ENCODE measurements at places on chromosomes 1 and 21.
A peak's percentile ranks its signal among the peaks of the same experiment; 100 is the strongest.

DNA sequence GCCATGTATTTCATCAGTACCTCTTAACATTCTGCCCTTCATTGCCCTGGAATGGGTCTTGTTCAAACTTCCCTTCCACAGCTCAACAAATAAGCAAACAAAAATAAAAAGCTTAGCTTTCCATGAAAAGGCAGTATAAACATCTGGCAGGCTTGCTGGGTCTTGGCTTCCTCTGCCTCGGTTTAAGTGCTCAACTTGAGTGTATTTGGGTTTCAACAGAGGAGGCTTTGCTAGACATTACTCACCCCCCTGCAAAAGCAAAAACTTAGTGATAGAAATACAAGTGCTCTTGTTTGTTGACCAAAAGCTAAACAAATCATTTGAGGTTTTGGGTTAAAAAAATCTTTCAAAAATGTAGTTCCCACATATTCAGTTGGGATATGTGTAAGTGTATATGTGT is 518.5 kb downstream of the PLPP3 start:
- DNase-seq, result no peak

- DNase-seq, result no peak
Measured at GRCh38 chr1:17498214-17498613, 41.3 kb upstream of the ARHGEF10L start.

GRCh38 chr1:11770011-11770410 is 8.0 kb downstream of the C1orf167 start:
- no peak for DNase-seq

GRCh38 chr1:51541313-51542050 is 22.4 kb upstream of the EPS15 start:
- DNase-seq, result no peak

- no peak for DNase-seq
Measured at GRCh38 chr1:56658254-56658653, 13.1 kb downstream of the PRKAA2 start.

DNA sequence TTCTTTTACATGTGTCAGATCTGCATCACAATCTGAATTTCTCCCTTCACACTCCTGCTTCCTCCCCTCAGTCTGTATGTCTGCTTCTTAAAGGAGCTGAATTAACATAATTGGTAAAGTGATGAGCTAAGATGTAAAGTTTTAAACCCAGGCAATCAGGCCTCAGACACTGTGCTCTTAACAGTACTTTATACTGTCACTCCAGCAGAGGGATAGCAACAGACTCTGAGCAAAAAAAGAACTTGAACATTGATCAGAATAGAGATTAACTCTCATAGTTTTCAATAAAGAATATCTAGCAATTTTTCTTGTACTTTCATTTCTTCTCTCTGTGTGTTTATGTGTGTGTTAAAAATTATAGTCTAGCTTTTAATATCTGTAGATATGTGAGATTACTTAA is 110.3 kb downstream of the DUSP10 start:
- DNase-seq, result no peak

DNA sequence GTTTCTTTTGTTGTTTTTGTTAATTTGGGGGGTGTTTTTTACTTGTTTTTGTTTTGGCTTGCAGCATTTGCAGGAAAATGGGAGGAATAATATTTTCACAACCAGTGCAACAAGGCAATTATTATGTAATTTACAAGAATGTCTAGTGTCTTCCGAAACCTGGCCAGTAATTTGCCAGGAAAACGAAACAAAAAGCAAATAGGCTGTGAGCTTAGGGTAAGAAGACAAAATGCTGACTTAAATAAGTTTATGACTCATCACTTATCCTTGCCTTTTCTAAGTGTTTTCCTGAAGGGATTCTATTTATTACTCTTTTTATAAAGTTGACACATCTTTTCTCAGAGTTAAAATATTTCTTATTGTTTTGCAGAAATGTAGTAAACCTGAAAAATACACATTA is 49.8 kb downstream of the KCNT2 start:
- DNase-seq, result no peak

GRCh38 chr1:26015358-26015757 is 6.2 kb upstream of the EXTL1 start:
- DNase-seq, result no peak

DNA sequence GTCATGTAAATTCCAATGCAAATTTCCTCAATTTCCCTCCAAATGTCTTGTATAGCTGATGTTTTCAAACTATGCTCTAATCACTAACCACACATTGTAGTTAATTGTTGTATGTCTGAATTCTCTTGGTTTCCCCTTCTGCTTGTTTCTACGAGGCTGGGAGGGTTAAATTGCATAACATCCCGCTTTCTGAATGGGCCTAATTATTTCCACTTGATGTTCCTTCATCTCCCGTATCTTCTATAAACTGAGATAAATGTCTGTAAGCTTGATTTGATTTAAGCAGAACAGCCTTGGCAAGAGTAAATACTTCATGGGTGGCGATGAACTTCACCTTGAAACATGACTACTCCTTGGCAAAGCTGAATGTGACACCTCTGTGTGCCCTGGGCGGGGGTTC is 72.2 kb downstream of the SERINC2 start:
- DNase-seq, result no peak

DNA sequence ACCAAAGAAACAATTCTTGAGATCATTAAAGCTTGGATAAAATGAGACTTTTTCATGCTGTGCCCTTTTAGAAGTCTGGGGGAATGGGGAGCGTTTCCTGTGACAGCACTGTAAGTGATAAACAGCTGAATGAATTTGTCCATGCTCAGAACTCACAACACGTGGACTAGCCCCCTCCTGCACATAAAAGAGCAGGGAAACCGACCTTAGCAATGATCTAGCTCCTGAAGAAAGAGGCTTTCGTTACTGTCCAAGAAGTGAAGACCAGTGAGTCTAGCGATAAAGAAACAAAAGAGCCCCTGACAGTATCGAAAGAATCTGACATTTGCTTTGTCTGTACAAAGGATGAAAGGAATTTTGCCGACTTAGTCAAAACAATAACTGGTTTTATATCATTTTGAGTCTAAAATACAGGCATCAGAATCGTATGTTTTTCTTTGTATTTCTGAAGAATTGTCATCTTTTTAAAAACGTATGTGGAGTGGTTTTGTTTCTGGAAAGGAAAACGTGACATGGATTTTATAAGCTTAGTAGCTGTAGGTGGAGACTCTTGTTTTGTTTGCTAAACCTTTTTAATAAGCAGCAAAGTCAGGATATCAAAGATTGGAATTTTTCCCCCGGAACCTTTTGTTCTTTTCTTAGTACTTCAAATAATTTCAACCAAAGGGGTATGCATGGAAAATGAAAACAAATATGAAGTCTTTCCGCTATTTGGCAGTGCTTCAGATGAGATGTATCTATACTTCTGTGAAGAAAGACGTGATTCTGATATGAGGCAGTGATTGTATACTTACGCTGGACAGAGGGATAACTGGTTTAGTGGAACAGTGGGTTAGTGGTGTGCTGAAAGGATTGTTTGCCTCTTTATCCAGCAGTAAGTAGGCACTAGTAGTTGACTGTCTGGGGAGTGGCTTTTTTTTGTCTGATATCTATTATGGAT is 61.0 kb downstream of the MAST2 start:
- DNase-seq, result no peak

DNA sequence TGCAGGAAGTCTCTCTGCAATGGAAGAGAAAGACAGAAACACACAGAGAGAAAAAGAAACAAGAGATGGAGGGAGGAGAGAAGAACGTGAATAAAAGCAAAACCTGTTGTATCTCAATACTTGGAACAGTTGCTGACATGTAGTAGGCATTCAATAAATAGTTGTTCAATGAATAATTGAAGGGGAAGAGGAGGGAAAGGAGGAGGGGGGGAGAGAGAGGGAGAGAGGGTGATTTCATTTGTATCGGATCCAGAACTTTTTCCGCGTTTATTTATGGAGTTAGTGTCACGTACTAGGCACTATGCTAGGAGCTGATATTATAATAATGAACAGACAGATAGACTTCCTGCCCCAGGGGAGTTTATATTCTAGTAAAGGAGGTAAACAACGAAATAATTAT is 144.1 kb downstream of the OMA1 start:
- no peak for DNase-seq

DNA sequence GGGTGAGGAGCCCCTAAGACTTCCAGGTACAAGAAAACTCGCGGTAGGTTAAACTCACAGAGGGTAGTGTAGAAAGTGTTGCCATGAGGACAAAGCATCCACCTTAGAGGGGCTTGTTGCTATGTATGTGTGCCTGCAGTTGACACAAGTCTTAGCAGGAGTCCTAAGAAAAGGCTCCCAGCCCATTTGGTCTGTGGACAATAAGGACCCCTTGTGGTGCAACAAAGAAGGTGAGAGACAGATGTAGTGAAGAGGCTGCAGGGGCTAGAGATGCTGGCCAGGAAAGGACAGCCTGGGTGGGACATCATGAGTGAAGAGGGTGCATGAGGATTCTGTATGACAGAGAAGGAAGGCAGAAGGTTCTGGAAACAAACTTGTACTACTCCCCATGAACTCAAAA is 36.3 kb upstream of the IL10 start:
- DNase-seq, result peak; percentile 12

DNA sequence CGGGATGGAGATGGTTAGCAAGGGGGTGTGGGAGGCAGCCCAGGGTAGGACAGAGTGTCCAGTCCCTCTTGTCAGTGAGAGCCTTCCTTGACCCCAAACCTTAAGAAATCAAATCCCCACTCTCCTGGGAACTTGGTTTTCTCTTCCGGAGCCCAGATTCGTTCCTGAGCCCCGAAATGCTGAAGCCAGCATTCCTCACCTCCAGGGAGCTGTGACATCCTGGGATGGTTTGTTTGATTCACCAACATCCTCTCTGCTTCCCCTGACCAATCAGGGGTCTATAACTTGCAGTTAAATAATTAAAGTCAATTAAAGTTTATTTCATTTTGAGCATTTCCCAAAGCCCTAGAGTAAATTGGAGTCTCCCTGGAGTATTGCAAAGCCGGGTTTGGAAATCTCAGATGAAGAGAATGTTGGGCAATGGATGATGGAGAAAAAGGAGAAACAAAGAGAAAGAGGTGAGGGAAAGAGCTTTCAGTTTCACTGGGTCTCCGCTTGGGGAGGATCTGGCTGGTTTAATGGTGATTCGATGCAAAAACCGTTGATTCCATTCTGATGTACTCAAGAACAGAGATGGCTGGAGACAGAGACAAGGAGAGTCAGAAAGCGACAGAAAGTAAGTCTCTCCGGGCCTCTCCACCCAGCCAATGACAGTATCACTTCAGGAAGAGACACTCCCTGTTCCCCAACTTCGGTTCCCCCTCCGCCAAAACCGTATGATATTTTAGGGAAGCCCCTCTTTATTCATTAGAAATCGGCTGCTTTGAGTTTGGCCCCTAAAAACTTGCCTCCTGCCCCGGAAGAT is 12.8 kb upstream of the ALX3 start:
- DNase-seq, result no peak

GRCh38 chr1:223695941-223696340 is 16.4 kb upstream of the CAPN2 start:
- DNase-seq, result no peak

DNA sequence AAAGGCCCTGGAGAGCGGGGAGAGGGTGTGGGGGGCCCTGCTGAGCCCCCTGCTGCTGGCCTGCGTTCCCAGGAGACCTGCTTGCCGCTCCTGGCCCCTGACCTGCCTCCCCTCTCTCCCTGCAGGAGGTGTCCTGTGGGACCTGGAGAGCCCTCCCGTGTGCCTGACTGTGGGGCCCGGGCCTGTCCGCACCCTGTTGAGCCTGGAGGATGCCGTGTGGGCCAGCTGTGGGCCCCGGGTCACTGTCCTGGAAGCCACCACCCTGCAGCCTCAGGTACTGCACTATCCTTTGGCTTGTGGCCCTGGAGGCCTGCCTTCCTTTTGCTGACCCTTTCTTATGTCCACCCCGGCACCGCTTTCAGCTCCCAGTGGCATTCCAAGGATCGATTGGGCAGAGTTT is 90.8 kb upstream of the ACTL8 start:
- DNase-seq, result no peak

DNA sequence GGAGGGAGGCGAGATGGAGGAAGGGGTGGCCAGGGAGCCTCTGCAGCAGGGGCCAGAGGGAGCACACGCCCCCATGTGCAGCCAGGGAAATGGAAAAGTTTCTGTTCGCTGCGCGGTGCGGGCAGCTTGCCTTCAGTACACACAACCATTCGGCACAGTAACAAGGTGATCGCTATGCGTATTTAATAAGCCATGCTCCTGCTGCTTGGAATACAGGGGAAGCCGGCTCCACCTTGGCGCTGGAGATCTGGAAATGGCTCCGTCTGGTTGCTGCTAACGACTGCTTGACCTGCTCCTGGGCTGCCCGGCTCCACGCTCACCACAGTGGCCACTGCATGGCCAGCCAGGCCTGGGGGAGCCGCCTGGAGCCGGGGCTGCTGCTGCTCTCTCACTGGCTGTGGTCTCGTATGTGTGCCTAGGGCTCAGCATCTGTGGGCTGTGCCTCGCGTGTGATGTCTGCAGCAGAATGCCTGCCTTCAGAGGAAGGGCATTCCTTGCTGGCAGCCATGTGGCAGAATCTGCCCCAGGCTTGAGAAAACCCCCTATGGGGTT is 86.4 kb upstream of the ACTL8 start:
- no peak for DNase-seq

- no peak for DNase-seq
Measured at GRCh38 chr21:44838039-44838895, 20.4 kb upstream of the SUMO3 start.

GRCh38 chr1:15452216-15452615 is 4.3 kb upstream of the CELA2A start:
- no peak for DNase-seq

DNA sequence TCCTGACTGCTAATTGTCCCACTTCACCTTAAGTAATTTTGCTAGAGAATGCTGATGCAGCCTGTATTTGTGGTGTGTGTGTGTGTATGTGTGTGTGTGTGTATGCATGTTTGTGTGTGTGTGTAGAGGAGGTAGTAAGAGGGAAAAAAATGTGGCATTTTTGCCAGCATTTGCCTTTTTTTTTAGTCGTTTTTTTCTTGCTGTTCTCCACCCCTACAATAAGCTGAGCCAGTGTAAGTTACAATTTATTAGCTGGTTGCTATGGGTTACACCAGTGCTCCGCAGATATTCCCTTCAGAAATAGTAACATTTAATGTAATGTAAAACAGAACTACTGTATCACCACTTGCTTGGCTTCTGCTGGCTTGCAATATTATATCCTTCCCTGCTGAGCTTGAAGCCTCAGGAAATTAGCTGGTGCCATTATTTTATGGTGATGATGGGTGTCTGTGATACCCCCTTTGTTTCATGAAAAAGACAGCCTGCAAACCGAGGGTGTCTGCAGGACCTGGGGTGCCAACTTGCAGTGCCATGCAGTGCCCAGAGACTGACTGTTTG is 23.4 kb upstream of the IGSF3 start:
- no peak for DNase-seq

- DNase-seq, result peak; percentile 67
Measured at GRCh38 chr1:226697151-226697928, 41.7 kb downstream of the ITPKB start.

Measured in H54 (cell line).